ENCODE measurements at places on chromosomes 7 and 10.

DNA sequence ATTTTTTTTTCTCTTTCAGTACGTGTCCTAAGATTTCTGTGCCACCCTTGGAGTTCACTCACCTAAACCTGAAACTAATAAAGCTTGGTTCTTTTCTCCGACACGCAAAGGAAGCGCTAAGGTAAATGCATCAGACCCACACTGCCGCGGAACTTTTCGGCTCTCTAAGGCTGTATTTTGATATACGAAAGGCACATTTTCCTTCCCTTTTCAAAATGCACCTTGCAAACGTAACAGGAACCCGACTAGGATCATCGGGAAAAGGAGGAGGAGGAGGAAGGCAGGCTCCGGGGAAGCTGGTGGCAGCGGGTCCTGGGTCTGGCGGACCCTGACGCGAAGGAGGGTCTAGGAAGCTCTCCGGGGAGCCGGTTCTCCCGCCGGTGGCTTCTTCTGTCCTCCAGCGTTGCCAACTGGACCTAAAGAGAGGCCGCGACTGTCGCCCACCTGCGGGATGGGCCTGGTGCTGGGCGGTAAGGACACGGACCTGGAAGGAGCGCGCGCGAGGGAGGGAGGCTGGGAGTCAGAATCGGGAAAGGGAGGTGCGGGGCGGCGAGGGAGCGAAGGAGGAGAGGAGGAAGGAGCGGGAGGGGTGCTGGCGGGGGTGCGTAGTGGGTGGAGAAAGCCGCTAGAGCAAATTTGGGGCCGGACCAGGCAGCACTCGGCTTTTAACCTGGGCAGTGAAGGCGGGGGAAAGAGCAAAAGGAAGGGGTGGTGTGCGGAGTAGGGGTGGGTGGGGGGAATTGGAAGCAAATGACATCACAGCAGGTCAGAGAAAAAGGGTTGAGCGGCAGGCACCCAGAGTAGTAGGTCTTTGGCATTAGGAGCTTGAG is at the start of gene CFTR:
TSS of gene CFTR (plus strand) at position 801 of the 830 bp plus-strand sequence. CDS start 70 bp downstream, outside the sequence.
- peak; percentile 67 for DNase-seq

- DNase-seq, result no peak
Measured at GRCh38 chr7:142185801-142186200, 72.1 kb downstream of the PRSS58 start.

- no peak for DNase-seq
Measured at GRCh38 chr7:2559283-2559950, 638 bp downstream of the IQCE start.

- DNase-seq, result no peak
Measured at GRCh38 chr10:69842882-69843281, 41.2 kb downstream of the COL13A1 start.

DNA sequence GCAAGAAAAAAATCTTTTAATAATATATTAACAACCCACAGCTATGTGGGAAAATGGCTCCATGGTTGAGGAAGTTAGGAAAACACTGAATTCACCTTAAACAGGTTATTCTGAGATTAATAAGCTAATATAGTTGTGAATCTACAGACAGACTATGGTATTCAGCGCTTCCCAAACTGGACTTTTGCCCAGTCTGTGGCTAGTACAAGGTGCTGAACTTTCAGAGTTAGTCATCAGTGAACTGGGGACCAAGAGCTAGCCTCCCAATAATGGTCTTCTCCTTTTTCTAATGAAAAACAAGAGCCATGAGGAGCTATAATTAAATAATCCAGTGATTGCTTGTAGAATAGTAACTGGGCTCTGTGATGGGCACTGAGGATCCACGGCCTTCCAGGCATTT is 65.3 kb downstream of the FRMPD2 start:
- no peak for DNase-seq
